ENCODE measurements at places on chromosomes 3 and 15.

DNA sequence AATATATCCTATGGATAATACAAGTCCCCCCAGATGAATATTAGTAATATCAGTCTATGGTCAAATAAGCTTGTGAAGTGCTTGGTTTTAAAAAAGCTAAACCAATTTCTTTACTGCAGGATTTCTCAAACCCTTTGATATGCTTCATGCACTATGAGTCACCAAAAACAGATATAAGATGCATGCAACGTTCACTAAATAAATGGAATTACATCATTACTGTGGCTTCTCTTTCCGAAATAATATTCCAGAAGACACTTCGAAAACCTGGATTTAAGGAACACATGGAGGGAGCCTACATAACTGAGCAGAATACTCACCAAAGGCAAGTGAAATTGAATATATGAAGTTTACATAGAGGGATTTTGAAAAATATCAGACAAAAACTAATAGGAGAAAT lies 126.3 kb upstream of the ABI3BP start:
- no peak for DNase-seq

DNA sequence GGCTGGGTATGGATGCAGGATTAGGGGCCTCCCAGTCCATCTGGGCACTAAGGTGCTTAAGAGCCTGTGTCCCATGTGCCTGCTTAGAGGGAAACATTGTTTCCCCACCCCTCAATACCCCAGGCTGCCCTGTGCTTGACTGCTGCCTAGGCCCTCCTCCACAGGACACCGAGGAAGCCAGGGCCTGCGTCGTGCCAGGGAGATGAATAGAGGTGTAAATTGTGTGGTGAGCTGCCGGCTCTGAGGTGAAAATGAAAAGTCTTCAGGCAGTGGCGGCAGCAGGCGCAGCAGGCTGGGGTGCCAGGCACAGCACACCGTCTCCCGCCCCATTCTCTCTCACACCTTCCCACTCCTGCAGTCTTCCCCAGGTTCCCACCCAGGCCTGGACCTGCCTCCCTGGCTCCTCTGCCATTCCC lies 13.9 kb upstream of the GRM2 start:
- DNase-seq, result no peak

DNA sequence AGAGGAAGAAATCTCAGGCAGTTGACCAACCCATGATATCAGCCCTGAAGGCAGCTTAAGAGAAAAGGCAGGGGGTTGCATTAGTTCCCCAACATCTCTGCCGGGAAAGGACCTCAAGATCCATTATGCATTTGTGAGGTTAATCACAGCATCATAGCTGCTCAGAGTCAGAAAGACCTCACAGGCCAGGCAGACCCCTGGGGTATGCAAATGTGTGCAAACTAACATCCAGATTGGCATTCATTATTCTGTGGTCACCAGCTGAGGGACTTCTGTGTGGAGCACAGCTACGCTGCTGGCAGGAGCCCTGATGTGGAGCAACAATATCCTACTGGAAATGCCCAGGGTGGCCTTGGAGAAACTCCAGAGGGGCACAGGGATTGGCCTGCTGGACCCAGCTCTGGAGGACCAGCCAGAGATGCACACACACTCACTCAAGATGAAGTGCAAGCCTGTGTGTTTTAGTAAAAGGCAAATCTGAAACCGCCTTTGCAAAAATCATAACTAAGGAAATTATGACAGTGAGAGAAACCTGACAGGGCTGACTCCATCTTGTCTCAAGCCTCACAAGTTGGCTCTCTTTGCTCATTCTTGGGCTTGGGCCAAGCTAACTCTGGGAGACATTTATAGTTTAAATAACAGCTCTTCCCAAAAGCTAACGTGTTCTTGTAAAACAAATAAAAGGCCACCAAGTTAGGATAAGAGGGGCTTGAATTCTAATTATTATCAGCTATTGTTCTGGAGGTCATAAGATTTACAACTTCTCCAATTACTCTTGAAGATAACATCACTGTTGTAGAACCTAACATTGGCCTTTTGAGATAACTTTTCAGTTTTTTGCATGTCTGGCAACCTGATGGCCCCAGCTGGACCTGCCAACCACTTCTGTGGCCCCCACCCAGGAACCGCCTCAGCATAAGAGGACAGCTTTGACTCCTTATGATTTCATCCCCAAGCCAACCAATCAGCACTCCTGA lies 257.1 kb downstream of the UACA start:
- DNase-seq, result no peak

- no peak for DNase-seq
Measured at GRCh38 chr15:39797407-39797806, 14.8 kb upstream of the FSIP1 start.

DNA sequence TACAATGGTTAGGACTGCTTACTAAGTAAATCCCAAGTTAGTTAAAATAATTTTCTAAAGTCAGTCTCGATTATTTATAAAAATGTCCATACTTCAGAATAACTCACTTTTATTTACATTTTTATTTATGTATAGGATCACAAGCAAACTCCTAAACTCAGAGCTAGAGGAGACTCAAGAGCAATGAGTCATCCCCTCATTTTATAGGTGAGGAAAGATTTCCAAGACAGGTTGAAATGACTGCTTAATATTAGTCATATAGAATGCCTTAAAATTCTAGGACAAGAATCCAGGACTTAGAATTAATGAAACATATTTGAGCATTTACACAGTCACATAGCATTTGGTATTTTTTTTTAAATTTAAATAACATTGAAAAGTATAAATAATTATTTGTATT lies 983.8 kb downstream of the SI start:
- no peak for DNase-seq

DNA sequence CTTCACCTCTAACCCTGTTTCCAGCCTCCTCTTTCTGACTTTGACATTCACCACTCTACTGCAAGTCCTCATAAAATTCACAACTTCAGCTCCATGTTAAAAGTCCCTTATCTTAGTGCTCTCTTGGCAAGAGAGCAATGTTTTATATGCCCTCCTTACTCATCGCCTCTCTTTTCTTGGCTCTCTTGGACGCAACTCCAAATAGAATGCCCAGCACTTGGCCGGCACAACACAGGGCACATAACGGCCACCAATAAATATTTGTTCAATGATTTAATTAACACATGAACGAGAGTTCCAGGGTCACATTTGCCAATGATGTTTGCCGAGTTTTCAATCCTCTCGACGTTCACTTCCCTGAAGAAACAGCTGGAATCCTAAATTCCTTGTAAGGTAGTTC lies 401.4 kb downstream of the ROBO1 start:
- no peak for DNase-seq

- DNase-seq, result no peak
Measured at GRCh38 chr3:77338195-77338594, 298.3 kb downstream of the ROBO2 start.

GRCh38 chr15:55241891-55242290 lies 45.1 kb upstream of the RSL24D1 start:
- DNase-seq, result no peak

All from activated gamma-delta T cell treated with anti-CD3 and anti-CD28 coated beads, Interleukin-2, amount 50 U/mL, for 16 hours (primary cell).